ENCODE measurements at places on chromosomes 1 and 21.

GRCh38 chr1:30034627-30035521 lies 688.5 kb downstream of the MATN1 start:
- DNase-seq = no peak

GRCh38 chr1:209012443-209013196 lies 570.9 kb upstream of the CAMK1G start:
- no peak for DNase-seq

DNA sequence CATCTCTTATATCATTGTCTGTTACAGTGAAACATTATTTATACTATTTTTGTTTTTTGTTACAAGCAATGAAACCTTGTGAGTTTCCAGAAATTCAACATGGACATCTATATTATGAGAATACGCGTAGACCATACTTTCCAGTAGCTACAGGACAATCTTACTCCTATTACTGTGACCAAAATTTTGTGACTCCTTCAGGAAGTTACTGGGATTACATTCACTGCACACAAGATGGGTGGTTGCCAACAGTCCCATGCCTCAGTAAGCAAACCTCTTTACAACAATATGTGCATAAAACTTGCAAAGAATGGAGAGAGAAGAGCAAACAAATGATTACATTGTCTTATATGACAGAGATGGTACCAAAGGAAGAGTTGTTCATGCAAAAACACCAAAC lies 22.4 kb downstream of the CFHR4 start:
- DNase-seq = no peak

DNA sequence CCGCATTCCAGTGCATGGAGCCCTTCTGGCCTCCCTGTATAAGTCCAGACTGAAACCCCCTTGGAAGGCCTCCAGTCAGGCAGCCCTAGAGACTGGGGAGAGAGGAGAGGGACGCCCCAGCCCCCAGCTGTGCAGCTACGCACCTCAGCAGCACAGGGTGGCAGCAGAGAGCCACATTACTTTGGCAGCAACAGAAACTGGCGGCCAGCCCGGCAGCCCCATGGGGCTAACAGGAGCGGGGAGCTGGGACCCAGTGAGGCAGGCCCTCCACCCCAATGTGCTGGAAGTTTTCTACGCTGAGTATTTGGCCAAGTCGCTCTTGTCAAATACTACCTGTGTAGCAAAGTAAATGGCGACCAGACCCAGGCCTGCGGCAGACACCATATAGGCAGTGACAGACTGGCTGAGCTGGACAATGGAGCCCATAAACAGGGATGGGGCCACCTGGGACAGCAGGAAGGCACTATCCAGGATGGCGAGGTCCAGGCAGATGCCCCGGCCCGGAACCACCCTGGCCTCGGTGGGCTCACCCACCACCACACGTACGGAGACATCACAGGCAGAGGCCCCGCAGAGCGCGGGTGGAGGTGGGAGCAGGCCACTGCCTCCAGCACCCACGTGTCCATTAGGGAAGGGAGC lies 21.2 kb downstream of the SLC45A3 start:
- peak; percentile 46 for DNase-seq

DNA sequence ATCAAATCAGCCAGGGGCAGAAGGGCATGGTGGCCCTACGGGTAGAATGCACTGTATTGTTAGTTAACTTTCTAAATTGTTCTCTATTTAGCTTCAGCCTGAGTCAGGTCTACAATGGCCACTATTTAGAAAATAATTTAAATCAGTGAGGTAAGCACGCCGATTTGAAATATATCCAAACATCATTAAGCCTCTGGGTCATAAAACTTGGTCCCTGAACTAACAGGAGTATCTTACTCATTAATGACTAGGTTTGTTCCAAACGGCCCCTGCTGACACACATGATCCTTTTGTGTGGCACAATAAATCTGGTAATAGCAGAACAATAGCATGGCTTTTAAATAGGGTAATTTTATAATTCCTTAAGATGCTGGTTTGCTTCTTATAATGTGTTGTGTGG lies 48.4 kb downstream of the STX6 start:
- no peak for DNase-seq

- DNase-seq = no peak
Observed at GRCh38 chr1:55179177-55179835, 35.9 kb downstream of the USP24 start.

GRCh38 chr1:45205011-45205909 lies 1.1 kb downstream of the ZSWIM5 start:
- DNase-seq = peak; percentile 8

DNA sequence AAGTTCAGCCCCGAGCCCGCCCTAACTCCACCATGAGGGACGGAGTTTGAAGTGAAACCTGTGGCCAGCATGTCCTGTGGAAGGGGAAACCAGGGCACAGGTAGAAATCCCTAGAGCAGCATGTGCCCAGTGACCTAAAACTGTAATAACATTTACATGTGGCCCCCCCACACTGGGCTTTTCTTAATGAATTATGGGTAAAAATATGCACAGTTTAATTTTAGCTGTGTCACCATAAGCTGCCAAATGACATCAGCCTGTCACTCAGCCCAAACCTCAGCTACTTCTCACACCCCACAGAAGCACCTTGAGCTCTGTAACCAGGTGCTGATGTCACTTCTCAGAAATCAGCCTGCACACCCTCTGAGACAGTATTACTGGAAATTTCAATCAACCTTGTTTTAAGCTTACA lies 50.0 kb upstream of the SLC19A1 start:
- DNase-seq = peak; percentile 46

GRCh38 chr1:68178821-68179490 lies 53.4 kb downstream of the WLS start:
- DNase-seq = no peak

DNA sequence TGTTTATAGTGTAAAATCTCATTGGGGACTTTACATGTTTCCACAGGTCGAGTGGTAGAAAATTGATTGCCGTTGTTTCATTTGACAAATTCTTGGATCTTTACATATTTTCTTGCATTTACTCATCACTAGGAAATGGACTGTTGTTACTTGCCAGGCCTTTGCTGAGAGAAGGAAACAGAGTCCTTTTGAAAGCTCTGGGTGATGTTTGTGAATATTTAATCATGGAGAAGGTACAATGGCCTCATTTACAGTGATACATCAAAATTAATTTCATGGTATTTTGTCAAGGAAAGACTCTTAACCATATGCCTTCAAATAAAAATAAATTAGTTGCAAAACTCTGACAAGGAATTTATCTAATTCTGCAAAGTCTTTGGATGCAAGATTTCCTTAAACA lies 198.0 kb downstream of the GRIK1 start:
- DNase-seq = no peak

GRCh38 chr1:165443539-165444311 lies 1.2 kb downstream of the RXRG start:
- no peak for DNase-seq
